ENCODE measurements at places on chromosomes 7 and 10. TPM values are rescaled to one million over a fixed set of nuclear protein-coding genes. Genes with fewer than 3 reads are reported as not detected.

ANKRD16 gene
- total RNA-seq, result 14.1 TPM

MMP21 gene
- total RNA-seq, result not detected

CPN1 gene
- not detected for total RNA-seq

SRRM3 gene
- 0.26 TPM for total RNA-seq

Data from smooth muscle cell of the pulmonary artery (primary cell).